Aorta (tissue), 5 donors: ENCODE measurements at places on chromosomes 16 and 17. TPM values are rescaled to one million over a fixed set of nuclear protein-coding genes. Genes with fewer than 3 reads are reported as not detected.

Gene NXPH3
- total RNA-seq: 72.0 TPM

Gene RHBDF1
- total RNA-seq: 79.2 TPM

GRCh38 chr17:79046916-79047280 is 22.9 kb downstream of the C1QTNF1 start:
- no peaks in the 10 kb centered on the region for H3K27me3 ChIP-seq
- no peak overlapping the region for H3K4me3 ChIP-seq
- DNase-seq: peak; percentile 67
- H3K36me3 ChIP-seq: no peaks in the 10 kb centered on the region
- no peaks in the 10 kb centered on the region for H3K4me1 ChIP-seq
- no peak overlapping the region for H3K27ac ChIP-seq

DNA sequence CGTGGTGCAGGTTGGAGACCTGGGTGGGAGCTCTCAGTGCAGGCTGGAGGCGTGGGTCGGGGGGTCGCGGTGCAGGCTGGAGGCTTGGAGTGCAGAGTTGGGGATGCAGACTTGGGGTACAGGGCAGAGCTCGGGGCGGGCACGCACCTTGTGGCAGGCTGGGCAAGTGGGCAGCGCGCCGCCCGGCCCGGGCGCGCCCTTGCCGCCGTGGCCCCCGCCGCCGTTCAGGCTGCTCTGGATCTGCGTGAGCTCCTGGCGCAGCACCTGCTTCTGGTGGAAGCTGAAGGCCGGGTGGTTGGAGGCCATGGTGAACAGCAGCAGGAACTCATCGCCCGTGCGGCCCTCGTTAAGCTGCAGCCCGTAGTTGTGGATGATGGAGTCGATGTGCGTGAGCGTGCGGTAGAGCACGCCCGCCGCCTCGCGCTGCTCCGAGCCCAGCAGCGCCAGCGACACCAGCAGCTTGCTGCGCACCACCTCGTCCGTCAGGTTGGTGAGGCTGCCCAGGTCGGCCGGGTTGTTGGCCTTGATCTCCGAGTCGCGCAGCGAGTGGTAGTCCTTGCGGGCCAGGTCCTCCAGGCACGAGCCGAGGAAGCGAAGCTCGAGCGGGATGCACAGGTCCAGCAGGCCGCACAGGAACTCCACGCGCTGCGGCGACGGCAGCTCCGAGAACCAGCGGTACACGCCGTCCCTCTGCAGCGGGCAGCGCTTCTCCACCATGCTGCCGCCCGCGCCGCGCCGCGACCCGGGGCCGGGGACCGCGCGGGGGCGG is 1.1 kb downstream of the ZCCHC14 start:
- no peak overlapping the region for H3K27ac ChIP-seq
- H3K4me1 ChIP-seq: no peaks in the 10 kb centered on the region
- H3K36me3 ChIP-seq: no peaks in the 10 kb centered on the region
- no peaks in the 10 kb centered on the region for H3K27me3 ChIP-seq
- H3K4me3 ChIP-seq: no peak overlapping the region
